Hepatic stellate cell (primary cell): ENCODE measurements at places on chromosomes 2 and 18.

DNA sequence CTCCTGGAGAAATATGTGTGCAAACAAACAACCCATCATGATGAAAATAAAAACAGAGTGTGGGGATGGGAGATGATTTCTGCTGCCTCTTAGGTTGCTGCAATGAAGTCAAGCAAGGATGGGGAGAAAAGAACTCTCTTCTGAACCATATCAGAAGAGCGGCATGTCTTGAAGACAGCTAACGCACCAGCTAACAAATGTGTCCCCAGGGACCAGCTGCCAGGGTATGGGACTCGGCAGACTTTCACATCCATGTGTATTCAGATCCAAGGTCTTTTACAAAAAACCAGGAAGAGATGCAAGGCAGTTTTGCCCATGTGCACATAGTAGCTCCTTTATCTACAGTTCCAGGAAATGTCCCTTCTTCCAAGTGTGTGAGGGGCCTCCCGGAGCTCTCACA lies 125.4 kb downstream of the CLIP4 start:
- DNase-seq, result no peak

GRCh38 chr2:202251494-202251893 lies 13.1 kb upstream of the SUMO1 start:
- DNase-seq, result no peak

- no peak for DNase-seq
These were observed 148.1 kb downstream of the MBP start for GRCh38 chr18:76984193-76985155.

DNA sequence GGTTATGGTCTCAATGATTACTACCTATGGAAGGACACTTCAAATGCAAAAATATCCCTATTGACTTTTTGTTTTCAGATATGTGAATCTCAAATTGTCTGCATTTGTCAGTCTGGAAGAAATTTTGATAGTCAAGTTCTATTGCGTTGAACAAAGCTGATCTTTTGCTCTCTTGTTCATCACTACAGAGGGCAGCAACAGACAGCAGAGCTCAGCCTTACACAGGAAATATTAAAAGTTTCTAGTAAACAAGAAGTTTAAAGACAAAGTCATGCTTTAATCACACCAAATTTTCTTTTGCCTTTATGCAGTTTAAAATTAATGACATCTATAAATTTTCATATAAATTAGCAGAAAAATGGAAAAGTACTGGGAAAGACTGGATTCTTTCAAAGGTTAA lies 617.5 kb downstream of the NR4A2 start:
- no peak for DNase-seq

DNA sequence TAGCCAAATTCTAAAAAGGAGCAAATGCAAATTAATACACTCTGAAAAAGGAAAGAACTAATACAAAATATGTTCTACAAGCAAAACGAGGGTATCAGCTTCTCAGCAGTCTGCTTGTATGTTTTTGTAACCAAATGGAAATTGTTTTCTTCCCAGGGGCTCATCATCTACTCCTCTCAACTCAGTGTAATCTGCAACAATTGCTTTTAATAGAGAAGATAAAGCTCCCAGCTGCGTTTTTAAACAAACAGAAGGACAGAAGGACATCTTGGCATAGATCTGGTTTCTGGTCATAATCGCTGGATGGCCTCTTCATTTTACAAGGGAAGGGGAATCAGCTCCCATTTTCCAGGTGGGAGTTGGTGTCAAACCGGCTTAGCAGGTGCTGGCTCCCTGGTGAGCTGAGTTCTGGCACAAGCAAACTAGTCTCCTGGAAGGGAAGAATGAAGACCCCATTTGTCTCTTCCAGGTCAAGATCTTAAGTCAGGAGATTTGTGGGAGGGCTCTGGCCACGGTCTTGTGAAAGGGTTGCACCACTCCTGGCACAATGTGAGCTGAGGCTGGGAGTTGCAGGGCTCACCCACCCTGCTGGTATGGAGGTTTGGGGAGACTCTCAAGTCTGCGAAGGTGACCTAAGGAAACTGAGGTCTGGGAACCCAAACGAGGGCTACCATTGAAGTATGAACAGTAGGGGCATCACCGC lies 41.6 kb downstream of the NPPC start:
- no peak for DNase-seq

GRCh38 chr2:59920961-59921360 lies 632.5 kb downstream of the BCL11A start:
- no peak for DNase-seq

DNA sequence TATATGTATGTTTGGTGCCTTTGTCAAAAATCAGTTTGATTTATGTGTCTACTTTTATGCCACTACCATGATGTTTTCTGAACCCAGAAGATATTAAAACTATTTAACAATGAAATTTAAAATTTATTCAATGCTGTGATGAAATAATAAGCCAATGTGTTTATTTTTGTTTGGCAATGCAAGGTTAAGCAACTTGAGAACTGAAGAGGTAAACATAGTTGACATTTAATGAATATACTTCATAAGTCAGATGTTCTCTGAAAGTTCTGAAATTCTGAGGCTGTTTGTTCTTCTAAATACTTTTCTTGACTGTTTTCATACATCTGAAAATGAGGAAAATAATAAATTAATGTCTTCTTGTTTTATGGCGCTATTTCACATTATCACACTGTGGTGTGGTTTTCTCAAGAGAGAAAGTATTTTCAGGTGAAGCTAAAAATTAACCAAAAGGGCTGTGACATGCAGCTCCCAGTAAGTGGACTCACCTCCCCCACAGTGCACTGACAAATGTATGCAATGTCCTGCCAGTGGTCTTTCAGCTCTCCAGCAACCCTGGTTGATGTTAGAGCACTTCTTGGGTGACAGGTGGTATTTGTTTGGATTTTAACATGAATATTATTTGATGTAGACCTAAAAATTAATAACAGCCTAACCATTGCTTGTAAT lies 863.6 kb upstream of the SALL3 start:
- DNase-seq, result no peak

GRCh38 chr2:67613227-67613626 lies 216.1 kb downstream of the ETAA1 start:
- DNase-seq, result no peak

- no peak for DNase-seq
These were observed 29.5 kb upstream of the DNAJC27 start for GRCh38 chr2:25001325-25001637.

GRCh38 chr2:26692279-26692896 lies at the start of gene KCNK3:
Gene KCNK3, plus strand, starts transcription at chr2:26692722. Its CDS starts 154 bp downstream, at chr2:26692876.
- peak; percentile 71 for DNase-seq

- DNase-seq, result no peak
These were observed 68.3 kb downstream of the MRO start for GRCh38 chr18:50751490-50751889.

DNA sequence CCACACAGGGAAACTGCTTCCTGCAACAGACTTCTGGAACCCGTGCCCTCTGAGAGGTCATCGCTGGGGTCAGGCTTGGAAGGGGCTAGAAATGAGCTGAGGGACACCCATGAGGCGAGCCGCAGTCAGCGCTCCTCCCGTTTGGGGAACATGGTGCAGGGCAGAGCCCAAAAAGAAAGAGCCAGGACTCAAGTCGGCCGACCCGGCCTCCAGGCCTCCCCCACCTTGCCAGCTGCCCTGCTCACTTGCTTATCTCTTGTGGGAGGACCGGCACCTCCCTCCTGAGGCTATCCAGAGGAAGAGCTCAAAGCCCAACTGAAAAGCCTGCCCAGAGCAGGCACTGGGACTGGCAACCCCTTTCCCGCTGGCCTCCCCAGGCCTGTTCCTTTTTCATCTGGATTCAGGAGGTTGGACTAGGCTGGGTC lies 43.6 kb downstream of the SCTR start:
- no peak for DNase-seq

- DNase-seq, result no peak
These were observed 103.2 kb upstream of the ZFP36L2 start for GRCh38 chr2:43329637-43330036.

GRCh38 chr2:65746931-65747675 lies 314.7 kb upstream of the SPRED2 start:
- peak; percentile 11 for DNase-seq

DNA sequence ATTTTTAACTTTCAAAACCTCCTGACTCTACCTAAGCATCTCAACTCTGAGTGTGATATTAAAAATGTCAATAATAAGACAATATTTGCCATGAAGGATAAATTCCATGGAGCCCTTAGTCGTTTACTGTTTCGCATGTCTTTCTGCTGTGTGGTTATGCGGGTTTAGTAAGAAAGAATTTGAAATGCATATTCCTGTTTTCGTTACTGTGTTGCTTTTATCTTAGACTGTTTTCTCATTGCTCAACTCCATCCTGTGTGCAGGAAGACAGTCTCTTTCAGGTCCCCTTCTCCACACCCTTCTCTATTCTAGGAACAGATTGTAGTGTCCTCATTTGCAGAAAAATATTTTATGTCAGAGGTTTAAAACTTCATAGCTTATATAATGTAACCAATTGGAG lies 82.5 kb upstream of the MAP3K20 start:
- no peak for DNase-seq

- no peak for DNase-seq
These were observed 31.5 kb downstream of the DYNC1I2 start for GRCh38 chr2:171718720-171719119.

GRCh38 chr2:102736110-102736409 lies 25.8 kb upstream of the TMEM182 start:
- peak; percentile 13 for DNase-seq

DNA sequence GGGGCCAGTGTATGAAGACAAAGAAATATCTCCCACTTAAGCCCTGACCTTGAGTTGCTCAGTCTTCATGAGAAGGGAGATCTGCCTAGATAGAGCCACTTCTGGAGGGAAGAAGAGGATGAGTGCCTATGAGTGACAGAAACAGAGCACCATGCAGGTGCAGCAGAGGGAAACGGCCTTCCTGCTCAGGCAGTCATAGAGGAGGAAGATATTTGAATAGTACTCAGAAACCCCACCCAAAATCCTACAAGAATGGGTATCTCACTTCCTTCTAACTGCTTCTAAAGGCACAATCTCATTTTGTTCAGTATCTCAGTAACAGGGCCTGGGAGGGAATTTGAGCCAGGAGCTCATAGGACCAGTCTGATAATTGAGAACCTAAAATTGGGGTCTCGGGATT lies 339.3 kb downstream of the ALK start:
- no peak for DNase-seq

DNA sequence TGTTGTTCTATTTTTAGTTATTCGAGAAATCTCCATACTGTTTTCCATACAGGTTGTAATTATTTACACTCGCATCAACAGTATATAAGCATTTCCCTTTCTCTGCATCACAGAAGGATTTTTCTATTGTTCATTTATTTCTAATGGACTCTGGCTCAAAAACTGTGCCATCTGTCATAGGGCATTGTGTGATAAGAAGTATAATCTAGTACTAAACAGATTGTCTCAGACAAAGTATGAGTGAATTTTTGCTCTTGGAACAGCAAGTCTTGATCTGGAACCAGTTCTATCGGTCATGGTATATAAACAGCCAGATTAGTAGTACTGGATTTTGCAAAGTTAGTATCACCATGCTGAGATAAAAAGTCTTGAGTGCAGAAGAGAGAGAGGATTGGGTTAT lies 145.8 kb downstream of the KIAA1328 start:
- DNase-seq, result no peak

- DNase-seq, result no peak
These were observed 302.6 kb upstream of the SLC14A2 start for GRCh38 chr18:45312555-45313126.

- DNase-seq, result no peak
These were observed 446.0 kb downstream of the XIRP2 start for GRCh38 chr2:167334146-167334742.
